ENCODE measurements at places on chromosomes 1 and 21. TPM values are rescaled to one million over a fixed set of nuclear protein-coding genes. Genes with fewer than 3 reads are reported as not detected.

DNA sequence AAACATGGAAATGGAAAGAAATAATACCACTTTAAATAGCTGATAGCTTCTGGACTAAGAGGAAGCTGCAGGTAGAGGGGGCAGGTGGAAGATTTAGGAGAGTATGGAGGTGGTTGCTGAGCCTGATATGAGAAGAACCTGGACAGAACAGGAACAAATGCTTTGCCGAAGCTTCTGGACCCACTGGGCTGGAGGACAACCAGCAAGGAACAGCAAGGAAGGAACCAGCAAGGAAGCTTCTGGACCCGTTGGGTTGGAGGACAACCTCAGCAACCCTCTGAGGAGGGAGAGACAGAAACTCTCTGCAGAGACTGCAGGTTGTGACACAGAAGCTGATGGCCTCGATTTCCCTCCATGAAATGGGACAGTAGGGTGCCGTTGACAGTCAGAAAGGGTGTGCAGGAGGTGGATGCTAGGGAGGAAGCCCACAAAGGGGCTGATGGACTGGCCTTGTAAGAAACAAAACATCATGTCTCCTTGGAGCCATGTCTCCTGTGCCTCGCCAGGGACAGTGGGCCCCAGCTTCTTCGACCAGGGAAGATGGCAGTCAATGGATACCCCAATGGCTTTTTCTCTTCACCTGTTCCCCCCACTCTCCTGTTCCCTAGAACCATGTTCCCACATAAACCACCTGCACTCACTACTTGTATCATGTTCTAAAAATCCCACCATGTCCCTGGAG lies 8.3 kb upstream of the WNT3A start:
- DNase-seq: no peak

DNA sequence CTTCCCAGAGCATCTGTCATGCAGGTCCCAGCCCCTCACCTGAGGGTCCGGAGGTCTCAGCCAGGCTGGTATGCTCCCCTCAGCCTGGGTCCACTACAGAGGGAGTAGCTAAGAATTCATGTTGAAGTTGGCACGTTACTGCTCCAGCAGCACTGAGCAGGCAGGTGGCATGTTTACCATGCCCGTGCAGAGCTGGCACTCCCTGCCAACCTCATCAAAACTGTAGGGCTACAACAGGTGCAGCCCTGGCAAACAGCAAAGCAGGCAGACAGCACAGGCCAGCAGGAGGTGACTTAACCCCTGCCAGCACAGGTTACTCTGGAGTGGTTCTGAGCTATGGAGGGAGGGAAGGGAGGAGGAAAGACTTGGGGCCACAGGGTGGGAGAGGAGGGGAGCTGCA lies 46.4 kb downstream of the NUAK2 start:
- no peak for DNase-seq

GRCh38 chr1:209823143-209824041 lies 4.4 kb upstream of the UTP25 start:
- peak; percentile 55 for DNase-seq

The DUSP12 gene
- 81.6 TPM for total RNA-seq

DNA sequence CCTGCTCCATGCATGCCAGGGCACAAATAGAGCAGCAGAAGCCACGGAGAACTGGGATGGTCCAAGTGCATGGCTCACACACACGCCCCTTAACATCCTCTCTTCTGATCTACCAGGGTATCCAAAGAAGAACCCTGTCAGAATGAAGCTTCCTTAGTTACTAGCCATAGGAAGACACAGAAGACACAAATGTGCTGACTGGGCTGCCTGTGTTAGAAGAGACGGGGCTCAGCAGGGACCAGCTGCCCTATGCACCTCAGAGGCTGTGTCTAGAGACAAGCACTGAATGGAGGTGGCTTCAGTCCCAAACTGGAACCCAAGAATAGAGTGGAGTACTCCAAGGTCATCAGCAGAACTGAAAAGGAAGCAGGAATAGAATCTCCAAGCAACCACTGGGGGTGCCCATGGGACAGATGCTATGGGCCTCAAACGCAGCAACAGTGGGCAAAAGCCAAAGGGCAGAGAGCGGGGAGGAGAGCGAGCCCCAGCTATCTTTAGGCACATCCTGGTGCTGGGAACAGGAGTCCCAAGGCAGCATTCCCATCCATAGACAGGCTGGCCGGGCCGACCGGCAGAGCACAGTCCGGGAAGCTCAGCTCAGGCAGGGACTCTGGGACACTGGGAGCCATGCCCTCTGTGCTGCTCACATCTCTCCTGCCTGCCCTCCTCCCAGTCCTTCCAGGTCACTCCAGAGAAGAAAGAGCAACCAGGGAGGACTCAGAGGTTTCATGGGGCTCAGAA lies 9.5 kb downstream of the SLC6A9 start:
- DNase-seq: no peak

The L1TD1 gene
- total RNA-seq: 4.6 TPM

The MMEL1 gene
- total RNA-seq: not detected

- DNase-seq: peak; percentile 8
Measured at GRCh38 chr1:155320252-155320651, 442 bp upstream of the RUSC1 start.

DNA sequence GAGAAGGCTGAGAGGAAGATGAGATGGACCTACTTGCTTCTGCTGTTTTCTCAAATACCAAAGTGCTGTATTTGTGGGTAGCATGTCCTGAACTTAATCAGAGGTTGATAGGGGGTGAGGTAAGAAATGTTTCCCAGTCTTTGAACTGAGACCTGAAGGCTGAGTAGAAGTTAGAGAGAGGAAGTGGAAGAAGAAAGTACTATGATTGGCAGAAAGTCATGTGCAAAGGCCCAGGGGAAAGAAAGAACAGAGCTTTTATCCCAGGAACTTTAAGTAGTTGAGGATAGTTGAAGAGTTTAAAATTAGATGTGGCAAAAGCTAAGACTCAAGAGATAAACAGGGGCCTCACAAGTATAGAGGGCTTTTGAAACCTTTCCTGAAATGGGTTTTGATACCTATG lies 15.5 kb upstream of the LIN9 start:
- no peak for DNase-seq

GRCh38 chr1:71561729-71562128 lies 480.9 kb upstream of the ZRANB2 start:
- DNase-seq: peak; percentile 86

- peak; percentile 14 for DNase-seq
Measured at GRCh38 chr1:189960769-189961168, 516.9 kb downstream of the BRINP3 start.

DNA sequence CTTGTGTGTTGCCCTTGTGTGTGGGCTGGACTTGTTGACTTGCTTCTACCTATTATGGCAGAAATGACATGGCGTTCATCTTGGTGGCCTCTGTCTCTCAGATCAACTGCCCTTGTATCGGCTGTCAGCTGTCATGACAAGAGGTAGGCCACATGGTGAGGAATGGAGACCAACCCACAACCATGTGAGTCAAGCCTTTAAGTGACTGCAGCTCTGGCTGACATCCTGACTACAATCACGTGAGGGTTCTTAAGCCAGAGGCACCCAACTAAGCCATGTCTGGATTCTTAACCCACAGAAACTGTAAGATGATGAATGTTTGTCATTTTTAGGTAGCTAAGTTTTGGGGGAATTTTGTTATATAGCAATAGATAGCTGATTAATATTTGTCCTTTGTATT lies 82.1 kb downstream of the KCND3 start:
- DNase-seq: peak; percentile 5

DNA sequence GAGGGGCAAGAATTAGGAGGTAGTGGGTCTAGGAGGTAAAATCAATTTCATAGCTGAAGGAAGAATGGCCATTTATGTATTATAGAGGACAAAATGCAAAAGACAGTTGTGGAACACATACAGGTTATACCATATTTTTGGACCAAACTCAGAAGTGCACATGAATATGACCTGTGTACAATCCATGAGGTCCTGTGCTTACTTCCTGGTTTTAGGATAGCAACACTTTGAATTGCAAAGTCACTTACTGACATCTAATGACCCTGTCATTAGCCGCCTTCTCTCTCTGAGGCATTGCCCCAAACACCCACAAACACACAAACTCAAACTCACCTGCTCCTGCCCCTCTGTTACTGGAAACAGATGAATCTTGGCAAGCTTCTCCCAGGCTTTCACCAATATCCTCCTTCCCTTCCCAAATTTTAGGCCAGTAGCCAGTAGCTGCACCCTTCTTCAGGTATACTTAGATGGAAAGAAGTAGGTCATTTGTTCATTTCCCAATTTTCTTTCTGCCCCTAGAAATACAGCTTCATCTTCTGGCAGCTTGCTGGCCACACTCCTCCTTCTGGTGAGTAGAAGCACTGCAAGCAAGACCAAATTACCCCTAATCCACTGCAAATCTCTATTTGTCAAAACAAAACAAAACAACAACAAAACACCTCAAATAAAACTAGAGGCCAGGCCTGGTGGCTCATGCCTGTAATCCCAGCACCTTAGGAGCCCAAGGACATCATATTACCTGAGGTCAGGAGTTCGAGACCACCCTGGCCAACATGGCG lies 13.7 kb upstream of the RPL5 start:
- DNase-seq: no peak

GRCh38 chr1:160083968-160084770 lies 2.8 kb downstream of the KCNJ9 start:
- peak; percentile 38 for DNase-seq

DNA sequence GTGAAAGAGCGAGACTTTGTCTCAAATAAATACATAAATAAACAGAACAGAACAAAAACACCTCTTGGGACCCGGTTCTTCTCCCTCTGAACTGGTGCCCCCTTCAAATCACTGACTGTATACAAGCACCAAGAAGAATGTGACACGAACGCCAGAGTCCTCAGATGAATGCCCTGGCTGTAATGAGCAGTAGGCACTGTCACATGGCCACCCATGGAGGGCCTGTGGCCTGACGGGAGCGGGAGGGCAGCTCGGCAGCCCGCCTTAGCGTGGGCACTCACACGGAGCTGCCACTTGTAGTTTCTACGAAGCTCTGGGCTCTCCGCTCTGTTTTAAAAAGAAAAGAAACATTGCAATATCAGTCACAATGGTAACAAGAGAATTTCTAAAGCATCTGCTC lies 146.0 kb downstream of the PEX14 start:
- no peak for DNase-seq

DNA sequence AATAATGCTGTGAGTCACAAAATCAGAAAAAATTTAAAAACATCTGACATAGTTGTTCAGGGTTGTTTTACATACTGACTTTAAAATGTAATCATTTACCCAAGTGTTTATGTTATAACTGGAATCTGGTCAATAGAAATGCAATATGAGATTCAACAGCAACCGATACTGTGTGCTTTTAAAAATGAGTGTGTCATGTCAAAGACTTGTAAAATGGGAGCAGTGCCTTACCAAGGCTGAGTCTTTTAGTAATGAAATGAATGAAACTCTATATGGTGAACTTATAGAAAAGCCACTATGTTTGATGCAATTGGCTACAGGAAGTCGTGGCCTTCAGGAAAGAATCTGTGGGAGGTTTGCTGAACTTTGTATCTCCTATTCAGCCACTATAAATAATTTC lies 570.2 kb downstream of the DPYD start:
- no peak for DNase-seq

DNA sequence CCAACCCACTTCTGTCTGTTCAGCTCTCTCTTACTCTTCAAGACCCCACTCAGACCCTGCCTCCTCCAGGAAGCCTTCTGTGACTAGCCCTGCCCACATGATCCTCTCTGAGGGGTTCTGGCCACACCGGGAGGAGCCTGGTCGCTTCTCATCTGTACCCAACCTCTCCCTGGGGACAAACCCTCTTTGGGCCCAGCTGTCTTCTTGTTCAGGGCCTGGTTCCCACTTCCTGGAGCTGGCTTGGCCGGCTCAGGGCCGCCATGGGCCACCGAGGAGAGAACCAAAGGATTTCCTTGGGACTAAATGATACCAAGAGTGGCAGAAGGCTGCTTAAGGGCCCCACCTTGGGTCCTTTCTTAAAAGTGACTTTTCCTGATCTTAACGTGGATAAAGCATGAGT lies 124.7 kb upstream of the ZBTB40 start:
- no peak for DNase-seq

- no peak for DNase-seq
Measured at GRCh38 chr1:10189659-10190058, 20.7 kb upstream of the KIF1B start.

The ZNF648 gene
- total RNA-seq: not detected

The OR14K1 gene
- not detected for total RNA-seq

- no peak for DNase-seq
Measured at GRCh38 chr1:60065199-60065598, 8.4 kb downstream of the C1orf87 start.

DNA sequence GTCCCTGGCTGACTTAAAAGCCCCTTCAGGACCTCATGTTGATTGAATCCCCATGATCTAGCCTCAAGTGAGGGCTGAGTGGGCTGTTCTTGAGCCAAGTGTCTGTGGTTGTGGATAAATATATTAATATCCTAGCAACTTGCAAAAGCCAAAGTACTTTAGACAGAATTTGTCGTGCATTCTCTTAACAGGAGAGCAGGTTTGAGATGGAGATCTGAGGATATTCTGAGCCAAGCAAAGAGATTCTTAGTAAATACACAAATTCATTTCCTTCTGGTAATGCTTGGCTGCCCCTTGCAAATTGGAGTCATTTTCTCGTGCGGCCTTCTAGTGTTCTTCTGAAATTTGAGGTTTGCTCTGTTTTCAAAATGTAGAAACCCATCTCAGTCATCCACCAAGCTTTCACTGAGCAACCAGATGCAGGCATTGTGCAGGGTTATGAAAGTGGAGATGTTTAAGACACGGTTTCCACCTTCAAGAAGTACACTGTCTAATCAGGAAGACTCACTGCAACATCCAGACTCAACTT lies 242.1 kb upstream of the JUN start:
- DNase-seq: no peak

The FCER1G gene
- 52.5 TPM for total RNA-seq

GRCh38 chr1:115807723-115808122 lies 33.2 kb downstream of the NHLH2 start:
- DNase-seq: peak; percentile 75

The LRRC53 gene
- 10.4 TPM for total RNA-seq

DNA sequence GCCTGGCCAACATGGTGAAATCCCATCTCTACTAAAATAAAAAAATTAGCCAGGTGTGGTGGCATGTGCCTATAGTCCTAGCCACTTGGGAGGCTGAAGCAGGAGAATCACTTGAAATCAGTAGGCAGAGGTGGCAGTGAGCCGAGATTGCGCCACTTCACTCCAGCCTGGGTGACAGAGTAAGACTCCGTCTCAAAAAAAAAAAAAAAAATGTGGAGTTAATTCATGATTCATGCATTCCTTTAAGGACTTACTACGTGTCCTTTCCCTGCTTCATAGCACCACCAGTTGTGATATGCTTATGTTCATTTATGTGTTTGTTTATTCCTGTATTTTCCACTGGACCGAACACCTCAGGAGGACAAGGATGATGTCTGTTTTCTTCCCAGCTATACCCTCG lies 12.7 kb upstream of the PRELP start:
- peak; percentile 44 for DNase-seq

The DIO1 gene
- not detected for total RNA-seq

DNA sequence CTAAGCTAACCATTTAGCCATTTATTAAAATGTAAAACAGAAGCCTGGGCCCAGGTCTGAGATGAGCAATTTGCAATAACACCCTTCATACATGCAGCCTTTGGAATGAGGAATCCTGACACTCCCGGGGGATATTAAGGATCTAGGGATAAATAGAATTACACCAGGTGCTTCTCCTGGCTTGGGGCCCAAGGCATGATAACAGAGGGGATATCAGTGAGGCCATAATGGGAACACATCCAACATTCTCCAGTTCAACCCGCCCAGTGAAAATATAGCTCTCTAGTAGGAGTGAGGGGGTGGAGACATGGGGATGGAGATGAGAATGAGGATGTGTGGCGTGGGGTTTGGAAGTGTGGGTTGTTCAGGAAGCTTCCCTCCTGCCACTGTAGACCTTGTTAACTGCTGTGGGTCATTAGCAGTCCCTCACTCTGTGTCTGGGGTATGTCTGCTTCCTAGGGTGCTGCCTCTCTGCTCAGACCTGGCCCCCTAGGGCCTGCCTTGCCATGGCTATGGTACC lies 57.9 kb upstream of the KANK4 start:
- DNase-seq: no peak

- DNase-seq: no peak
Measured at GRCh38 chr1:19864570-19865160, 17.5 kb upstream of the OTUD3 start.
